ENCODE measurements at places on chromosomes 3 and 15. TPM values are rescaled to one million over a fixed set of nuclear protein-coding genes. Genes with fewer than 3 reads are reported as not detected.

DNA sequence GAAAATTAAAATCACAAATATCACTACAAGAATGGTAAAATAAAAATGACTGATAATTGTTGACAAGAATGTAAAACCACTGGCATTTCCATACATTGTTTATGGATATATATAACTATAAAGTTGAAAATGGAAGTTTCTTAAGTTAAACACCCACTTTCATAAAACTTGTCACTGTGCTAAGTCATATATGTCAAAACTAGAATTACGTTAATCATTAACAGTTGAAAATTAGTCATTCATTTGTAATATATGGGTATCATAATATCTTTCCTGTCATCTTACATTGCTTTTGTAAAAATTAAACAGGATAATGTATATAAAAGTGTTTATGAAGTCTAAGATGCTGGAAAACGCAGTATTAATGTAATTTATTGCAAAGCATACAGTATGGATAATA lies 1398.6 kb upstream of the ALCAM start:
- DNase-seq = no peak

XCR1 gene
- total RNA-seq = not detected

DNA sequence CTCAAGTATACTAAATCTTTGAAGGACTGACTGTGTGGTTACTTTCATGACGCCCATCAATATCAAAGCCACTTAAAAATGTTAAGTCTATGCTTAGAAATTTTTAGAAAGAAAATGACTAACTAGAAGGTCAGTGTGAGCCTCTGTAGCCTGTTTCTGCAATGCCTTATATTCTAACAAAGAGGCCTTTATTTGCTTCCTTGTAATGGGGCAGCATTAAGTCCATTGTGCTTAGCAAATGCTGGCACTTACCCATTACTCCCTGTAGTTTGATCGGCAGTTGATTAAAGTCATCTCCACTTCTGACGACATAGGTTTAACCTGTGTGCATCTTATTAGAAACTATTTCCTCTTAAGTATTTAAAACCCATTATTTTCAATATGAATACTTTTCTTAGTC lies 91.6 kb upstream of the FAM98B start:
- DNase-seq = no peak

GRCh38 chr15:83588441-83588840 lies 65.5 kb upstream of the ADAMTSL3 start:
- DNase-seq = no peak

- no peak for DNase-seq
These were observed 33.6 kb upstream of the APH1B start for GRCh38 chr15:63243776-63244175.

GOLGA6B gene
- not detected for total RNA-seq

DNA sequence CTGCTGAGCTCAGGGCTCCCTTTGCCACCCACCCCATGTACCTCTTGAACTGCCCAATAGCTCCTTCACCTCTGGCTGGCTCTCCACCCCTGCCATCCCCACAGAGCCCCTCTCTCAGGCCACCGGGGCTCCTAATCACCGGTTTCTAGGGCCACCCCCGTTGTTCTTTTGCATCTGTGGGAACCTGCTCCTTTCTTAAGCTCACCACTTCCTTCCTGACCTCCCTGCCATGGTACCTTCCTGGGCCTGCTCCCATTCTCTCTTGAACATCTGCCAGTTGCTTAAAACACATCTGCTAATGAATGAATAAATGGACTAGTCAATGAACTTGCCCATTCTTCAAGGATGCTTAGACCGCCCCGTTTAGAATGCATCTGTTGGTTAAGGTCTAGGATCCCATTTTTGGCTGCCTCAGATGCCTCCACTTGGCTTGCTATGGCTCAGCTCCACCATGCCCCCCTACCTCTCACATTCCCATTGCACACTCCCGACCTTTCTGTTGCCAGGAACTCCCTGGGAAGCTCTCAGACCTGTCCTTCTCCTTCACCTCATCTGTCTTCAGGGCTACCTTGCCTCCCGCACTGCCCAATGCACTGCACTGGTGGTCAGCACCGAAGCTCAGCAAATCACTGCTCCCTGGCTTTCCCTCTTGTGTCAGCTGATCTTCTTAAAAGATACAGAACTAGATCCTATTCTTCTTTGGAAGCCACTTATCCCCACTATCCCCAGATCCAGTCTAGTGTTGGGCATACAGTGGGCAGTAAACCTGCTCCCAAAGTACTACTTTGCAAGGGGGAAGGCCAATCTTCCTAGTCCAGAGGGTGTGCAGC lies 9.1 kb downstream of the AMOTL2 start:
- no peak for DNase-seq

- DNase-seq = no peak
These were observed 45.6 kb downstream of the CMC1 start for GRCh38 chr3:28287046-28287445.

- DNase-seq = no peak
These were observed 203.3 kb downstream of the FEZF2 start for GRCh38 chr3:62169906-62170660.

DNA sequence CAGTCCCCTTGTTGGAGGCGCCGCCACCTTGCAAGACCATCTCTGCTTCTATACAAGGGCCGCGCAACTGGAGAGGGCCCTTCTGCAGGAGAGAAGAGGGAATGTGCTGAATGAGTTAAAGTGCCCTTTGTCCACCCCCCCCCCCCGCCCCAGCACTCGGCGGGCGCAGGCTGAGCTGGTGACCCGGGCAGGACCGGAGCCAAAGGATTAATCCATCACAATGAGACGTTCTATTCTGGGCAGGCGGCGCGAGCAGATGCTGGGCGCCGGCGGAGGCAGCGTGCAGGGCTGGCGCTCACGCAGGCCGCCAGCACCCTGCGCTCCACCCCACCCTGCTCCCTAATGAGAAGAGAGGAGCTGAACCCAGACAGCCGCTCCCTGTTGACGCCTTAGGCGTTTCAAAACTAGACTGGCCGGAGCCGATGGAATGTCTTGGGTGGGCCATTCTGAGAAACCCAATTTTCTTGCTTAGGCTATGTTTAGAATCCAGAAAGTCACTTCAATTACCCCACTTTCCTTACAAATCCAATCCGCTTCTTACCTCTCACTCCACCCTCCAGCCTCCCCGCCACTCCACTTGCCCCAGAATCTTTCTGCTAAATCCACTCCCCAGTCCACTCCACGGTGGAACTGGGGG lies 32.9 kb downstream of the GJD2 start:
- peak; percentile 84 for DNase-seq

DNA sequence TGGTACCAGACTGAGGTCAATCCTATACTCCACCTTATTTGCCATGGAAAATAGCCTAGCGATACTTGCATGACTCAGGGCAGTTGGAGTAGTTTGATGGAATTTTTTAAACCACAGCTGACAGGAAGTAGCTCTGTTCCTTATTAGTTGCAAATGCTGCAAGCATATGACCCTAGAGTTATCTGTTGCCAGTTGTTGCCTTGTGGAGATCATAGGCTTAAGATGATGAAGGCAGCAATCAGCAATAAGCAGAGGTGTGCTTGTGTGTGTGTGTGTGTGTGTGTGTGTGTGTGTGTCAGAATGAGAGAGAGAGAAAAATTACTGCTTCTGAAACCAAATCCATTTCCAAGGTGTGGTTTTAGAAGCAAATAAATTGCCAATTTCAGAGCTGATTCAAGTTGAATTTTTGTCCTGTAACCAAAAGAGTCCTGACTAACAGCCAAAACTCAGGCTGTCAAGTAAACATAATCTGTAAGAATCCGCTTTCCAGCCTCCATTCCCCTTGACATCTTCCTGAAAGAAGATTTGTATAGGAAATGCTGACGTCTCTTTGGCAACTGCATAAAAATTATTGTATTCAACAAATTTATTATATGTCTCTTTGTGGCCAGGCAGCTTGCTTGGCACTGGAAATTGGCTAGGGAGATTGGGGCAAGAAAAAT lies 141.2 kb downstream of the SERPINI1 start:
- no peak for DNase-seq

CLDN16 gene
- not detected for total RNA-seq
